ENCODE measurements at places on chromosomes 12 and 14.

DNA sequence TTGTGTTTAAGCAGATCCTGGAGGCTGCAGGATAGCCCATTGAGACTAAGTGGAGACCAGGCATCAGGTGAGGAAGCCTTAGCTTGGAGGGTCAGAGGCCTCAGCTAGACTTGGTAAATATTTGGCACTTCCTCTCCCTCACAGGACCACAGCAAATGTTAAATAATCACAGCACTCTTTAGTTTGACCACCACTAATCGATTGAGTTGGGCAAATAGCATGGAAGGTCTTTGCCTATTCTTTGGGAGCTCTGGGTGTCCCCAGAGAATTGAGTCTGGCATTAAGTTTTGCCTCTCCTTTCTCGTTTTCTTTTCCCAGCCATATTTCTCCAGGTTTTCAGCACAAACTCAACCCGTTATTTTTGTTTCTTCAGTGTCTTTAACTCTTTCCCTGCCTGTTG is 61.4 kb downstream of the ETV6 start:
- no peak for DNase-seq

DNA sequence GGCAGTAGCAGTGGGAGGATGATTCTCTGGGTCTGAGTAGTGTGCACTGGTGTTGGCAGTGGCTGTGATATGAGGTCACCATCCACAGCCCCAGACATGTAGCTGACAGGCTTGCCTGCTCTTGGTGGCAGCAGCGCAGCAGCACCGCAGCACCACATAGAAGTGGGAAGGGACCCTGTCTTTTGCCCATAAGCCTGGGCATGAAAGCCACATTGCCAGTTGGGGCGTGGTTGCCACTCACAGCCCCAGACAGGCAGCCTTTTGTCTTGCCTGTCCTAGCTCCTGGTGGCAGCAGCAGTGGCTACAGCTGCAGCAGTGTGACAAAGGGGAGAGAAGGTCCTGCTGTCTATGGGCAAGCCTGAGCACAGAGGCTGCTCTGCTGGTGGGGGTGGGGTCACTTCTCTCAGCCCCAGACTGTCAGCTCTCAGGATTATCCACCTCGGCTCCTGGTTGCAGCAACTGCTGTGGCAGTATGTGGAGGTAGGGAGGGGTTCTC is 71.5 kb downstream of the BRMS1L start:
- DNase-seq = no peak

DNA sequence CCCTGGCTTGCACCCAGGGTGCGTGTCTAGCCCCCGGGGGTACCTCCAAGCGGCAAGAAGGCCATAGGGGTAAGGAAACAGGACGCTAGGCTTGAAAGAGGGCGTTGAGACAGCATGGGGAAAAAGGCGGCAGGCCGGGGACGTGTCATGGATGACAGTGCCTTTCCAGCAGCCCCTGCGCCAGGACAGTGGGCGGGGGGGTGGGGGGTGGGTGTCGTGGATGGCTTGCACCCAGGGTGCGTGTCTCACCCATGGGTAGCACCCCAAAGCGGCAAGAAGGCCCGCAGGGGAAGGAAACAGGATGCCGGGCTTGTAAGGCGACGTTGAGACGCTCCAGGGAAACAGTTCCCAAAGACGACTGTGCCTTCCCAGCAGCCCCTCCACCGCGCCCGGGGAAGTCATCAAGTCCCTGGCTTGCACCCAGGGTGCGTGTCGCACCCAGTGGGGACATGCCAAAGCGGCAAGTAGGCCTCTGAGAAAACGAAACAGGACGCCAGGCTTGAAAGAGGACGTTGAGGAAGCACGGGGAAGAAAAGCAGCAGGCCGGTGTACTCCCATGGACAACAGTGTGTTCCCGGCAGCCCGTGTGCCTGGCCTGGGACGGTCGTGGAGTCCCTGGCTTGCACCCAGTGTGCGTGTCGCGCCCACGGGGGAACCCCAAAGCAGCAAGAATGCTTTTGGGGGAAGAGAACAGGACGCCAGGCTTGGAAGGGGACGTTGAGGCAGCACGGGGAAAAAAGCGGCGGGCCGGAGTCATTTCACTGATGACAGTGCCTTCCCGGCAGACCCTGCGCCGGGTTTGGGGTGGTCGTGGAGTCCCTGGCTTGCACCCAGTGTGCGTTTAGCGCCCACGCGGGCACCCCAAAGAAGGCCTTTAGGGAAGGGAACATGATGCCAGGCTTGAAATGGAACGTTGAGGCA is 163.5 kb upstream of the ALG10B start:
- DNase-seq = no peak

DNA sequence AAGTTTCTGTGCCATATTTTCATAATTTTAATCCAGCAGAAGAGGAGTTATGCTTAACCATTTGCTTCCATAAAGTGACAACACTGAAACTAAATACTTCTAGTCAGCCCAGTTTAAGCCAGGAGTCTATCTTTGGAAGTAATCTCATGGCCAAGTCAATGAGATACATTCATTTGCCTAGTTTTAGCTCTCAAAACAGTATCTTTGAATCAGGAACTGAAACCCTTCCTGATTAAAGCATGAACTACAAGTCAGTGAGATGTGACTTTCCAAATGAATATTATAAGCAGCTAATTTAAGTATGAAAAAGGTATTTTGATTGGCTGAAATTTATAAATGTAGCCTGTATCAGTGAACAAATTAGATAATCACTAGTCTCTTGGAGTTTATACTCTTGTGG is 491.5 kb downstream of the SLC6A15 start:
- DNase-seq = no peak

- no peak for DNase-seq
Measured at GRCh38 chr12:81778719-81779118, 19.6 kb upstream of the PPFIA2 start.

DNA sequence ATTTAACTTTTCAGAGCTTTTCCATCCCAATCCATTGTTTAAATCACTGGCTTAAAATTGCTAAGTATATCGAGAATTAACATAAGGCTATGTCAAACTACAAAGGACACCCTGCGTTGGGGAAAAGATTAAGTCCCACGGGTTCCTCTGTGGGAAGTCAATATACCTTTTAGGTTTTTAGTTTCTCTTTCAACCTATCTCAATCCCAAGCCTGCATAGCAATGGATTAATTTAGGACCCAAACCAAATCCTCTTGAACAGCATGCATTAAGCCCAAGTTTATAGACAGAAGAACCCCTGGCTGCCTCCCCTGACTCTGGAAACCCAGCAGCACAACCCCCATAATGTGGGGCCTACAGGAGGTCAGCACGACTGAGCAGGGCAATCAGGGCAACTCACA is 6.3 kb downstream of the CDCA4 start:
- DNase-seq = no peak

- peak; percentile 45 for DNase-seq
Measured at GRCh38 chr12:128644664-128645296, 179.0 kb downstream of the SLC15A4 start.

GRCh38 chr12:32708926-32709325 is 29.8 kb downstream of the DNM1L start:
- DNase-seq = no peak

Data from activated T-cell treated with anti-CD3 and anti-CD28 coated beads, Interleukin-2, amount 50 U/mL, for 24 hours (primary cell).